ENCODE measurements at places on chromosomes 1 and 21.

DNA sequence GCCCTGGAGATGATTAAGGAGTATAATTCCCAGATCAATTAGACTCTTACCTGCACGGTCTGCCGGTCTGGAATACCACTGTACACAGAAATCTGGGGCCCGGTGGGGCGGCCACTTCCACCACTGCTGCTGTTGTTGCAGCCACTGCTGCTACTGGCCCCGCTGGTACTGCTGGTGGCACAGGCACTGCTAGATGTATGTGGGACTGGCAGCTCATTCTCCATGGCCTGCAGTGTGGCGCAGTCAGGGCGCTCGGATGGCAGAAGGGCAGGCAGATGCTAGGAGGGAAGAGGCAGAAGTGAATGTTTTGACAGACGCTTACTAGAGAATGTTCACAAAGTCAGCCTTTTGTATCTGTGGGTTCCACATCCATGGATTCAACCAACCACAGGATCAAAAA is 54.4 kb upstream of the A3GALT2 start:
- no peak for DNase-seq

DNA sequence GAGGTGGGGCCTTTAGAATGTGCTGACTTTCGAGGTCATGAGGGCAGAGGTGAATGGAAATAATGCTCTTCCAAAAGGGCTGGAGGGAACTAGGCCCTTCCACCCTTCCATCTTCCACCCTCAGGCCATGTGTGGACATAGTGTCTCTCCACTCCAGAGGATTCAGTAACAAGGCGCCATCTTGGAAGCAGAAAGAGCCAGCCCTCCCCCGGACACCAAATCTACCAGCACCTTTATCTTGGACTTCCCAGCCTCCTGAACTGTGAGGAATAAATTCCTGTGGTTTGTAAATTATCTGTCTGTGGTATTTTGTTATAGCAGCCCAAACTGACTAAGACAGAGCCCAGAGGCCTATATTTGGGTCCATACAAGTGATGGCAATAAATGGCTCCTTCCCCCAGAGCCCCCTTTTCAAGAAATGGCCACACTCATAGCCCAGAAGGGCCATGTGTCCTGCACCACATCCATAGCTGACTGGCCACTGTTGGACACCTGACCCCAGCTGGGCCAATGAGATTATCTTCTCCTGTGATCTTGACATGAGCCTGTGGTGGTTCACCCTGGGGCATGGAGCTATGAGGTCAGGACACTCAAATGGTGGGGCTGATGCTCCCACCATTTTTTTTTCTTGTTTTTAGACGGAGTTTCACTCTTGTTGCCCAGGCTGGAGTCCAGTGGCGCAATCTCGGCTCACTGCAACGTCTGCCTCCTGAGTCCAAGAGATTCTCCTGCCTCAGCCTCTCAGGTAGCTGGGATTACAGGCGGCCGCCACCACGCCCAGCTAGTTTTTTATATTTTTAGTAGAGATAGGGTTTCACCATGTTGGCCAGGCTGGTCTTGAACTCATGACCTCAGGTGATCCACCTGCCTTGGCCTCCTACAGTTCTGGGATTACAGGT is 114.9 kb downstream of the RRAGC start:
- DNase-seq, result no peak

DNA sequence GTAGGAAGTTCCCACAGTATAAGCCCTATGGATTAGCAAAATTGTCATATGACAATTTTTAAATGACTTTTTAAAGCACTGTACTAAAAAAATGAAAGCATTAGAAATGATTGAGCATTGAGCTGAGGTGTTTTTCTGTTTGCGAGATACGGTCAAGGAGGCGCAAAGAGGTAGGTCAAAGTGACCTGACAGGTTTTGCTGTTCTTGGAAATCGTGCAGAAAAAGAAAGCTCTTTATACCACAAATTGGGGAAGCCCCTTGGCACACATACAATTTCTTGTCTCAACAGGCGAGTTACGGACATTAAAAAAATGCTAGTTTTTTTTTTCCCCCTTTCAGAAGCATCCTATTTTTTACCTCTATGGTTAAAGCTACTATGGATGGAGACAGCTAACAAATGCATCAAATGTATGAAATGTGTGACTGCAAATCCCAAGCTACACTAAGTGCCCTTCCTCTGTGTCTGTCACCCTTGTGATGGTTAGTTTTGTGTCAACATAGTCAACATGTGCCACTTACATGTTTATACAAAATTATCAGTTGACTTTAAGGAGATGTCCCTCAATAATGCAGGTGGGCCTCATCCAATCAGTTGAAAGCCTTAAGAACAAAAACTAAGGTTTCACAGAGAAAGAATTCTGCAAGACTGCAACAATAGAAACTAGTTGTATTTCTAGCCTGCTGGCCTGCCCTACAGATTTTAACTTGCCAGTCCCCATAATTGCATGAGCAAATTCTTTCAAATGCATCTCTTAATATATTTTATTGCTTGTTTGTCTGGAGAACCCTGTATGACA is 29.3 kb downstream of the CRYZ start:
- no peak for DNase-seq

- no peak for DNase-seq
These were observed 59.7 kb downstream of the ERICH3 start for GRCh38 chr1:74613894-74614293.

- no peak for DNase-seq
These were observed 51.3 kb downstream of the MAST2 start for GRCh38 chr1:45854724-45855123.

All from H4 (cell line).